AG09319 (cell line): ENCODE measurements at places on chromosomes 2 and 18.

DNA sequence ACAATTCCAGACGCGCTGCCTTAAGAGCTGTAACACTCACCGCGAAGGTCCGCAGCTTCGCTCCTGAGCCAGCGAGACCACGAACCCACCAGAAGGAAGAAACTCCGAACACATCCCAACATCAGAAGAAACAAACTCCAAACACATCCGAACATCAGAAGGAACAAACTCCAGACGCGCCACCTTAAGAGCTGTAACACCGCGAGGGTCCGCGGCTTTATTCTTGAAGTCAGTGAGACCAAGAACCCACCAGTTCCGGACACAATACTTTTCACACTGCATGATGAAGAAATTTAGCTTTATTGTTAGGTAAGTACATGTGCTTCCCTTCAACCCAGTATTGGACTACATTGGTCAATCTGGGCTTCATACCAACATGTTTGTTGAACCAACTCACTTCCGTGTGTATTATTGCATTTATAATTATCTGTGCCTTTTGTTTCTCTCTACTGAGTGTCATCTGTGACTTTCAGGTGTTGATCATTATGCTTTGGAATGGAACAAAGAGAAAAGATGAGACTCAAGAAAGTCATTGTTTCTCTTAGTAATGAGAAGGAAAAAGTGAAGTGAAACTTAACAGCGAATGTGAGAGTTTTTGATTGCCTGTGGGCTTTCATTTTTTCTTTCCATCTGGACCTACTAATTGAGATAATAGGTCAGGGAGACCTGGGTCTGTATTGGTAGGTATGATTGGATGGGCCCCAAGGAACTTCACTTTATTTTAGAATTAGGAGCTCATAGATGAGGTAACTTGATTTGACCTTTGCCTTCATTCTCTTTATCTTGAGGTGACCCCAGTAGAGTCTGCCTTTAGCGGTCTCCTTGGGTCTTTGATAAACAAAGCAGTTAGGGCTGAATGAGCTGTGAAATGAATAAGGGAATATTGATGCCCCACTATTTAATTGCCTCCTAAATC, 76.1 kb upstream of the CAVIN2 start:
- no peak for DNase-seq

DNA sequence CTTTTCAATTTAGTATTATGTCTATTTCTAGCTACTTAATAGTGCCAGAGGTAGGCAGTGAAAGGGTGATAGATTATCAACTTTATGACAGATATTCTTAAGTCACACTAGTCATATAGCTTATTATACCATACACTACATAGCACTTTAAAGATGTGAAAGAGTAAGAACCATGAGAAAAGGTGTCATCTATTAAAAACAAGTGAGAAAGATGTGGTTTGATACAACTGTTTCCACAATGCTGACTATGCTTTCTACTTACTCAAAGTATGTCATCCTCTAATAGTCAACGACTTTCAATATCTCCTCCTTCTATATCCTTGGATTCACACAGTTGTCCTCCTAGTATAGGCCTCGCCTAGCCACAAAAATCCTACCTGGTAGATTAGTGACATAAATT, 132.9 kb upstream of the WDSUB1 start:
- no peak for DNase-seq

DNA sequence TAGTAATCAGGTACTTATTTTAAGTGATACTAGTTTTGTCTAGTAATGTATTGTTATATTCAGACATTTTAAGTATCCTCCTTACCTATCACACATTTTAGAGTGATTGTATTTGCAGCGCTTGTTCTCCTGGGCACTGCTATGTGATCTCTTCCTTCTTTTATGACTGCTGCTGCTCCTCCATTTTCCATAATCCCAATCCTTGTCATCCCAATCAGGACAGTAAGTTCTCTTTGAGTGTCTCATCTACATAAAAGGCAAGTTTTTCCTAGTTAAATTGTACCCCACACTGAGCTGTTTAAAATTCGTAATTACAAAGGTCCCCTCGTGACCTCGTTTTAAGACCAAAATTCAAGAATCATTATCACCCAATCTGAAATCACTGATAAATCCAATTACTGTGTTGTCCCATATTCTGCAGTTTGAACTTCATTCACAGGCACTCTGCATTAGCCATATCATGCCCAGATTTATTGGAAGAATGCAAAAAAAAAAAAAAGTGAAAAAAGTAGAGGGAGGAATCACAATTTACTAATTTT, 2.8 kb downstream of the CLK1 start:
- no peak for DNase-seq

- DNase-seq: no peak
Measured at GRCh38 chr18:26119246-26119645, 14.4 kb upstream of the PSMA8 start.

GRCh38 chr2:36452260-36452659, 96.7 kb downstream of the CRIM1 start:
- DNase-seq: no peak

DNA sequence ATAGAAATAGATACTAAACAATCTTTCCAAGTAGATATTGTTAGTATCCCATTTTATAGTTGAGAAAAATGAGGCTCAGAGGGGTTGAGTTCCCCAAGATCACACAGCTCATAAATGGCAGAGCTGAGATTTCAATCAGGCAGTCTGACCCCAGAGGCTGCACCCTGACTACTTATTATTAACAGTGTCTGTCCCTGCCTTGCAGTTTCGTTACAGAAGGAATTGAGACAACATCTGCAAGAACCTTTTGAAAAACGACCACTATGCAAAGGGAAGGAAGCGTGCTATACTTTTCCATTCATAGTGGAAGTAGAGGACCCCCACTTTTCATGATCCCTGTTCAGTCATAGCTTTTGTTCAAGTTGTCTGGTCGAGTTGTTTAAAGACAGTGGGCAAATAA, 53.2 kb upstream of the SEC11C start:
- DNase-seq: no peak

DNA sequence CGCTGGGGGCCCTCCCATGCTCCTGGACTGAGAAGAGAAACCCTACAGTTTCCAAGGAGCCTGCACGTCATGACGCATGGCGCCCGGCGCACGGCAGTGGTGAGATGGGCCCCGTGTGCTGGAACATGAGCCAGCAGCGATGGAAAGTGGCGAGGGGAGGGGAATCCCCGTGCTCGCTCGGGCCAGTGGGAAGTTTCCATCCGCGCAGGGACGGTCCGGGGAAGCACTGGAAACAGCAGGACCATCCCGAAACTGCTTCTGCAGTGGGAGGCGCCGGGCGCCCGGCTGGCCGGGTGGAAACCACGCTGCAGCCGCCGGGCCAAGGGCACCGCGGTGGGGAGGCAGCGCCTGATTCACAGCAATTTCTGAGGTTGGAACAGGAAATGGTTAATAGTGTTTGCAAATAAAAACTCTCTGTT, 4.9 kb upstream of the PDCD1 start:
- DNase-seq: no peak

DNA sequence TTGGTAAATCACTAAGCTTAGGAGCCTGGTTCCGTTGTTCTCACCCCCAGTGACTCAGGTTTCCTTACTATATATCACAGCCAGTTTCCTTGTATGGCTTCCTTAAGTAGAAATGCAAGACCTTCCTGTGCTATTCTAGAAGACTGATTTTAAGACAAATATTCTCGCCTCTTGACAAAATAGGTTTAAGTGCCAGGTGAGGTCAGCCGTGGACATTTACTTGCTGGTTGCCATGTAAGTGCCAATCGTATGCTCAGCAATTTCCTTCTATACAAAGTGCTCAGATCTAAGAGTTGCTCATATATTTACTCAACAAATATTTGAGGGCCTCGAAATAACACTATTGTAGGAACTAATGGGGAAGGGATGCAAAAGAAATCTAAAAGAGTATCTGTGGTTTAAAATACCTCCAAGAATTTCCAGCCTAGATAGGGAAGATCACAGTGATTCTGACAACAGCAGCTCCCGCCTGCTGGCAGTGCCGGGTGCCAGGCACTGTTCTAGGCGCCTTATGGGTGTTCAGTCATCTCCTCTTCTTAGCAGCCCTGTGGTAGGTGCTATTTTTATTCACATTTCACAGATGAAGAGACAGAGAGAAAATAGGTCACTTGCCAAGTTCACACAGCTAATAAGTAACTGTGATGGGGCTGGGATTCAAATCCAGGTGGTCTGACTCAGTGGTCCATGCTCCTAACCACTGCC, 95.3 kb upstream of the B3GNT7 start:
- no peak for DNase-seq

DNA sequence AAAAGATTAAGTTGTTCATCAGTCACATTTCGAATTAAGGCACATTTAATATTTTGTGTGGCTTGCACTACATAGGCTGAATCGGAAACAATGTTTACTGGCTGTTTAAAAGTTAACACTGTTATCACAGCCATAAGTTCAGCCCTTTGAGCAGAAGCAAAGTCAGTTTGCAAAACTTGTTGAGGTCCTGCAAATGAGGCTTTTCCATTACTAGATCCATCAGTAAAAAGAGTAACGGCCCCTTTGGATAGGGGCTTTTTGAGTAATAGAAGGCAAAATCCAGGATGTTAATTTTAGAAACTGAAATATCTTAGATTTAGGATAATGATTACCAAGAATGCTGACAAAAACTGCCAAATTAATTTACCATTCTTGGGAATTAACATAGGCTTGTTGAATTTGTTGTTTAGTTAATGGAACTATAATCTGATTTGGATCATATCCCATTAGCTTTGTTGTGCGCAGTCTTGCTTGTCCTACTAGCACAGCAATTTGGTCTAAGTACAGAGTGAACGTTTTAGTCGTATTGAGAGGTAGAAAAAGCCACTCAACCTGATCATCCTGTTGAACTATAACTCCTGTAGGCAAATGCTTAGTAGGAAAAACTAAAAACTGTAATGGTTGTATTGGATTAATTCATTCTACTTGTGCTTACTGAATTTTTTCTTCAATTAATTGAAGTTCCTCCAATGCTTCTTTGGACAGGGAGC, 13.9 kb upstream of the SUCLG1 start:
- no peak for DNase-seq

DNA sequence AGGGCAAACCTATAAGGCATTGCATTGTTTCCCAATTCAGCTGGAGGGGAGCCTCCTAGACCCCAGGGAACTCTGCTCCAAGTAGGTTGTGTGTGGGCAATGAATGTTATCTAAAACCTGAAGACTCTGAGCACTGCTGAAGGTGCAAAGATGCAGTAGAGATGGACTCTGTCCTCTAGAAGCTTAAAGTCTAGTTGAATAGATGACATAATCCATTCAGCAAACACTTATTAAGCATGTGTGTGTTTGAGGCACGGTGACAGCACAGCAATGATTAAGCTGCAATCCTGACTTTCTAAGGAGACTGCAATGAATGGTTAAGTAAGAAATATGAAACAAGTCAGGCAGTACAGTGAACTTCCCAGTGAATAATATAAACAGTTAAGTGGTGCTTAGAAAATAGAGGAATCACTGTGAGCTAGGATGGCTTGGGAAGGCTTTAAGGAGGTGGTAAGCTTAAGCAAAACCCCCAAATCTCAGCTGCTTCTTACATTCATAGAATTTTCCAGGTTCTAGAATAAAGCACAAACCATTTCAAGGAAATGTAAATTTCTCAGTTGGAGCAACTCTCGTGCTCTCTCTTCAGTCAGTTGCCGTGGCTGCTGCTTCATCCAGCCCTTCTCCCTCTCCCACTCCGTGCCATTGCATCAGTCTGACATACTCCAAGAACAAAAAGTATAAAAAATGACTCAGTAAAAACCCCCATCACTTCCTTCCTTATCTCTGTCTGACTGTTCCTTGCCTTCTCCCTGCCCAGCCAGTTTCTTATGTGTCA, 19.1 kb downstream of the MXD1 start:
- peak; percentile 45 for DNase-seq

DNA sequence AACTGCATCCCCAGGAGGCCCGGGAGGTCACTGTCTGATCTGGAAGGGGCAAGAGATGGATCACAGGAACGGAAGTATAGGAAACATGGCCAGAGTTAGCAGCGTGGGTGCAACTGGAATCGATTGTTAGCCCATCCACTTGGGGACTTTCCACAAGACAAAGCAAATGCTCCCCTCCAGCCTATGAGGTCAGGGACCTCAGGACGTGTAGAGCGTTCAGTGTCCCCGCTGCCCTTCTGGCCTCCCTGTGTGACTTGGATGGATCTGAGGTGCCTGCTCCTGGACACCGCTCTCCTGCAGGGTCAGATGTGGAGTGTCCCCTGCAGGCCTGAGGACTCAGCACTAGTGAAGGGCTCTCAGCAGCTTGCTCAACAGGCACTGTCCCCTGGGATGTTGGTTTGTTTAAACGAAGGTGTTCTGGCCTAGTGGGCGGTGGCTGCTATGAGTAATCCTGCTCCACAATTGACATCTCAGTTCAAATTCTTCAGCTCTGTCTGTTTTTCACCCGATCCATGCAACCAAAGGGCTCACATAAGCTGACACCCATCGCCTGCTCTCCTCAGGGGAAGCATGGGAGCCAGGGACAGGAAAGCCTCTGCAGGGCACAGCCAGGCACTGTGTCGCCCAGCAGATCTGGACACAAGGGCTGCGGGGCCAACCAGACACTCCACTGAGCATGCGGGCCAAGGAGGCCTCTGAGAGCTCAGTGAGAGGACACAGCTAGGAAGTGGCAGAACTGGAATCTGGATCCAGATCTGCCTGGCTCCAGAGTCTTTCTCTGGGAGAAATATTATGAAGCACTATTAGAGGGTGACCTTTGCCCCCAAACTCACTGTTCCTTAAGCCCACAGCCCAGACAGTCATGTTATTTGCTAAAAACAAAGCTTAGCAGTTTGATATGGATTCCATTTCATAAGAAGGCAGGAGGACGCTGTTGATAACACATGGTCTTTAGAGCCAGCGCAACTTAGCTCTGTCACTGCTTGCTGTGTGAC, 78.5 kb downstream of the RHOB start:
- DNase-seq: peak; percentile 19

DNA sequence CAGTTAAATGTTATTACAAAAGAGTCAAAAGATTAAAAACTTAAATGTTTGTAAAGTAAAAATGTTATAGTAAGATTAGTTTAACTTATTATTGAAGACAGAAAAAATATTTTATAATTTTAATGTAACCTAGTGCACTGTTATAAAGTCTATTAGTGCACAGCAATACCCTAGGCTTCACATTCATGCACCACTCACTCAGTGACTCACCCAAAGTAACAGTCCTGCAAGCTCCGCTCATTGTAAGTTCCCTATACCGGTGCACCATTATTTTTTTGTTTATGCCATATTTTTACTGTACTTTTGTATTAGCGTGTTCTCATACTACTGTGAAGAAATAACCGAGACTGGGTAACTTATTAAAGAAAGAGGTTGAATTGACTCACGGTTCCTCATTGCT, 759.7 kb upstream of the CDH7 start:
- DNase-seq: no peak

DNA sequence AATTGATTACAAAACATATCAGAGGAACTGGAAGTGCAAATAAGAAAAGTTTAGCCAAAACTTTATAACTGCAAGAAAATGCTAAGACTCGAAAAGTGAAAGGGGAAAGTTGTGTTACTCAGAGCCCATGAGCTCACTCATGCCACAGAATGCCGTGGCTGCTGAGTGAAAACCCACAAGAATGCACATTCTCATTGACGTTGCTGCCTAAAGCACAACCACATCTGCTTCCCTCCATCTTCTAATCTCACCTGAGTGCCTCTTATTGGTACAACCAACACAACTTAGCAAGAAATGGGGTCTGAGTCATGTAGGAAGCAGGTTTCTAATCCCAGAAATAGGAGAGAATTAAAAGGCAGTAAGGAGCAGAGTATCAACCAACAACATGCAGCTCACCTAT, 259.7 kb downstream of the LNPK start:
- DNase-seq: no peak
